ENCODE measurements at places on chromosomes 1 and 21. TPM values are rescaled to one million over a fixed set of nuclear protein-coding genes. Genes with fewer than 3 reads are reported as not detected.

CD1B gene
- not detected for total RNA-seq

LRRC7 gene
- total RNA-seq: not detected

- no peak for DNase-seq
Observed at GRCh38 chr1:2151252-2151651, 43.3 kb downstream of the FAAP20 start.

DNA sequence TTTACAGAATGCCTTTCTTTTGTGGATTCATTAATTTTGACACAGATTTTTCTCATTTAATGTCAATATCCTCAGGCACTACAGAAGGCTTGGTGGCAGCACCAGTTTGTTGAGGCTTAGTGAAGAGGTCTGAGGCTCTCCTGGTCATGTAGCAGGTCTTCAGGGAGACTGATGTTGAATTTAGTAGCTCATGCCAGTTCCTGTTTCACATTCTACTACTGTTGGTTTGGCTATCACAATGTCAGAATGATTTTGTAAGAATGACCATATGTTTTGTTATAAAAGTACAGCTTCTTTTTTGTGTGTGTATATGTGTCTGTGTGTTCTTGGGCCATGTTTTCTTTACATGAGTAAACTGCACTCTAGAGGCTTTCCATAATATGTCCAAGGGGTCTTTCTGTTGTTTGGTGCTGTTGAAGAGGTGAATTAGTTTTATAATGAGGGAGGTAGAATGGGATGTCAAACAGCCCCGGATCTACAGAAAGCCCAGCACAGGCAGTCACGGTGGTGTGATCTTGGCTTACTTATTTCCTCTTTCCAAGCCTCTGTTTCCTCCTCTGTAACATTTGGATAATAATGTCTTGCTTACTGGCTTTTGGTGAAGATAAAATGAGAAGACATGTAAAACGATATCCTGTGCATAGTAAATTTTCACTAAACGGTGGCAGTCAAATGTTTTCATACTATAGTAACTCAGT lies 32.0 kb downstream of the C1orf21 start:
- DNase-seq: no peak

GRCh38 chr1:30095051-30095450 lies 628.3 kb downstream of the MATN1 start:
- no peak for DNase-seq

DNA sequence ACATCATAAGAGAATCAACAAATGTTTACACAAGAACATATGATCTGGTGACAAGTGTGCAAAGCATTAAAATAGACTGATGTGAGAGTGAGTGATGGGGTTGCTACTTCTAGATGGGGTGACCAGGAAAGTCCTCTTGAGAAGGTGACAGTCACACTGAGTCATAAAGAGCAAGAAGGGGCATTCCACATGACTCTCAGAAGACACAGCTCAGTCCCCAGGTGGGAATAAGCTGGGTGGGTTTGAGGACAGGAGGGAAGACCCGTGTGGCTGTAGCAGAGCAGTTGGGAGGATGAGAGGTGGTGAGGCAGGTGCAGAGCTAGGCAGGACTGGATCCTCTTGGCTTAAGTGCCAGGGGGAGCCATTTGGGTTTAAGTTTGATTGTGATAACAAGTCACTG lies 53.1 kb downstream of the TNR start:
- no peak for DNase-seq

DNA sequence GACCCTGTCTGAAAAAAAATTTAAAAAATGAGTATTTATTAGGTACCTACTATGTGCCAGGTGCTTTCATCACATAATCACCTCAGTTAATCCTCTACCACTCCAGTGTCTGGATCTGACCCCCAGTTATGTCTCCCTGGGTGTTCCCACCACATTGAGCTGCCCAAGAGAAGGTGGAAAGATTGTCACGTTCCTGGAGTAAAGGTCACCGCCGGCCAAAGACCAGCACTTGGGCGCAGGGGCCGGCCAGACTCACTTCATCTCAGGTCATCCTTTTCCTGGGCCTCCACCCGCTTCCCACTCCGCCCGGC lies 714 bp downstream of the PYCR2 start:
- DNase-seq: no peak

DNA sequence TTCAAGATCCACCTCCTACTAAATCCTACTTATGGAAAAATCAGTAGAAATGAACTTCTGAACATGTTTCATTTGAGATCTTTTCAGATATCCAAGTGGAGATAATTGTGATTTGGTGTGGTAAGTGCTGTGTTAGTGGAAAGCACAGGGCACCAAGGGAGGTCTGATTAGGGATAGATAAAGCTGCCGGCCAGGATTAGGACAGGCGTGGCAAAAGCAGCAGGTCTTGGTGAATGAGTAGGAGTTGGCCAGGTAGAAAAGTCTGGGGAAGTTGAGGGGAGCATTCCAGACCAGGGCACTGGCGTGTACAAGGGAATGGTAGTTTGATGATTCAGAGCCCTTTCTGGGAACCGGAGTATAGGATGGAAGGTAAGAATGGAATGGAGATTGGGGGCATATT lies 47.8 kb downstream of the AZIN2 start:
- no peak for DNase-seq

Data from fibroblast of the aortic adventitia (primary cell).